ENCODE measurements at places on chromosomes 5 and 9.

DNA sequence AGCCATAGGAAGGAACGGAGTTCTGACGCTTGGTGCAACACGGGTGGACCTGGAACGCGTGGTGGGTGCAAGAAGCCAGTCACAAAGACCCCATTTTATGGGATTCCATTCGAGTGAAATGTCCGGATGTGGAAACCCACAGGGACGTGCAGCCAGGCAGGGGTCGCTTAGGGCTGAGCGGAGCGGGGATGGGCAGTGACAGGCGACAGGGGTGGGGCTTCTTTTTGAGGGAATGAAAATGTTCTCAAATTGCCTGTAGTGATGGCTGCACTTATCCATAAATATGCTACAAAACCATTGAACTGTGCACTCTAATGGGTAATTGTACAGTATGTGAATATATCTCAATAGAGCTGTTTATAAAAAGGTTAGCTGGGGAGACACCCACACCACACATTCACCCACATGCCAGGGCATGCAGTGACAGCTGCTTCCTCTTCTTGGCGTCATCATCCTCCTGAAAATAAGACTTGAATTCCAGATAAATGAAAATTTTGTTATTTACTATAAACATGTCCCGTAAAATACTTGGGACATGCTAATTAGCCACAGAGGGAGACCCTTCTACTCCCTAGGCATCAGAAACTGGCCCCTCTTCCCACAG lies 71.3 kb upstream of the OLFM1 start:
- DNase-seq = no peak

DNA sequence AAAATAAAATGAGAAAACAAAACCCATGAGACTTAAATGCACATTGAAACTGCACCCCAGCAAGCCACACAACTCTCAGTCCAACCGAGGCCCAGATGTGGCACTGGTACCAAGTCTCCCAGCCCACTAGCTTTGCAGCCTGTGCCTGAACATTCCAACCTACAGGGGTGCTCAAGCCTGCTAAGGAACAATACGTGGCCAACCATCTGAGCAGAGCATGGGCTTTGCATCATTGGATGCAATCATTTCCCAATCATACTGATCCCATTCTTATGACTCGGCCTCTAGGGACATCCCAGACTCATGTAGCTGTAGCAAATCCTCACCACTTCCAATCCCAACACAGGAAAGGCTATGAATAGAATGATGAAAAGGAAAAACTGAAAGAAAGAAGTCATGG lies 297.2 kb downstream of the SPOCK1 start:
- peak; percentile 92 for DNase-seq

- DNase-seq = peak; percentile 41
These were observed 180.3 kb downstream of the C9orf152 start for GRCh38 chr9:110027671-110028081.

DNA sequence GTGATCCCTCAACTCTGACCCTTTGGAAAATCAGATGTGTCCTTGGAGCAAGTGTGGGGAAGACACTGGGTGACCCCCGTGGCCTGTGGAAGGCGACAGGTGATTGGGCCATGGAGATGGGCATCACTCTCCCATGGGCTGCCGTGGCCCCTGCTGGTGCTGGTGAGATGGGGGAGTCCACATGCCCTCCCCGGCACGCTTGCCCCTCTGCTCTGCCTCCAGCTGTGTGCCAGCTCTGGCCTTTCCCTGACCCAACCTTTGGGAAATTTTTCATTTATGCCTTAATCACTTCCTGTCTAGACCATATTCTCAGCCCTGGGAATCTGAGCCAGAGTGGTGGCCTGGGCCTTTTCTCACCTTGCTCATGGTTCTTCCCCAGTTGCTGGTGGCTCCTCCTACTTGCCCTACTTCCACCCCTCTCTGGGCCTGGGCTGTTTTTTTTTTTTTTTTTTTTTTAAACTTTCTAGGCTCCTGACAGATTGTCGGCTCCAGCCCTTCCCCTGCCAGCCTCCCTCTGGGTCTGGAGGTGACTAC lies 56.6 kb downstream of the RGS3 start:
- no peak for DNase-seq

DNA sequence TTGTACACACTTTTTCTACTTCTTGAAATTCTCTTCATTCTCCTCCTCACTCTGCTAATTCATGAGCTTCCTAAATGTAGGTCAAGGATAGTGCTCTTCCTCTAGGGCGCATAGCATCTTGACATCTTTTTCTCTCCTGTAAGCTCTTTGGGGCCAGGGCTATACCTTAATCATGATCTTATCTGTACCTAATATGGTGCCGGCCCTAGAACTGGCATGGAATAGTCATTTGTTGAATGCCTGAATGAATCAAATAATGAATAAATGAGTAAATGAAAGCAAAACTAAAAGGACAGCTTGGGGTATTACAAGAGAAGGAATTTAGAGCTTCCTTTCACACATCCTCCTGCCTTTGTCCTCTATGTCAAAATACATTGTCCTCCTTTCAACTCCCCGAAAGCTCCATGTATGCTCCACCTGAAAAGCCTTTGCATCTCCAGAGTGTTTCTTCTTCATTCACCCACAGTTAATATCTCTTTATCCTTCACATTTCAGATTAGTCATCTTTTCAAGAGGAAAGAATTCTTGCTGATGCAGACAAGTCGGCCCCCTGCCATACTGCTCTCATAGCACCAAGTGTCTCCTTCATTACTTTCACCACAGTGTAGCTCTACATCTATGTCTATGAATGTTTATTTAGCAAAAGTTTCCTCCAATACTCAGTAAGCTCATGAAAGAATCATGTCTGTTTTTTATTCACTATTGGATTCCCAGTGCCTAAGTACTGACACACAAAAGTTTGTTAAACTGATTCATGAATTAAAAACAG lies 16.4 kb upstream of the PPP2R2B start:
- DNase-seq = no peak

GRCh38 chr5:53358794-53359193 lies 121.6 kb upstream of the FST start:
- DNase-seq = no peak

GRCh38 chr5:14768508-14769365 lies 102.8 kb downstream of the ANKH start:
- no peak for DNase-seq

GRCh38 chr9:73260506-73260905 lies 108.8 kb downstream of the ANXA1 start:
- no peak for DNase-seq

GRCh38 chr9:69898714-69899209 lies 78.1 kb downstream of the CFAP95 start:
- DNase-seq = peak; percentile 94

DNA sequence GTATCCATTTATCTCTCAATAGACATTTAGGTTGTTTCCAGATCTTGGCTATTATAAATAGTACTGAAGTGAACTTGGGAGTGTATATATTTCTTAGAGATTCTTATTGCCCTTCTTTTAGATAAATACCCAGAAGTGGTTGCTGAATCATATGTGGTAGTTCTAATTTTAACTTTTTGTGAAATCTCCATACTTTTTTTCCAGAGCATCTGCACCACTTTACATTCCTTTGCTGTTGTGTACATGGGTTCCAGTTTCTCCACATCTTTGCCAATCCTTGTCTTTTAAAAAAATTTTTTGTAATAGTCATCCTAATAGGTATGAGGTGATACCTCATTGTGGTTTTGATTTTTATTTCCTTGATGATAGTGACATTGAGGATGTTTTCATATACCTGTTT lies 303.7 kb downstream of the CCDC171 start:
- DNase-seq = peak; percentile 69

GRCh38 chr5:39760385-39761198 lies 335.8 kb upstream of the DAB2 start:
- DNase-seq = peak; percentile 99

DNA sequence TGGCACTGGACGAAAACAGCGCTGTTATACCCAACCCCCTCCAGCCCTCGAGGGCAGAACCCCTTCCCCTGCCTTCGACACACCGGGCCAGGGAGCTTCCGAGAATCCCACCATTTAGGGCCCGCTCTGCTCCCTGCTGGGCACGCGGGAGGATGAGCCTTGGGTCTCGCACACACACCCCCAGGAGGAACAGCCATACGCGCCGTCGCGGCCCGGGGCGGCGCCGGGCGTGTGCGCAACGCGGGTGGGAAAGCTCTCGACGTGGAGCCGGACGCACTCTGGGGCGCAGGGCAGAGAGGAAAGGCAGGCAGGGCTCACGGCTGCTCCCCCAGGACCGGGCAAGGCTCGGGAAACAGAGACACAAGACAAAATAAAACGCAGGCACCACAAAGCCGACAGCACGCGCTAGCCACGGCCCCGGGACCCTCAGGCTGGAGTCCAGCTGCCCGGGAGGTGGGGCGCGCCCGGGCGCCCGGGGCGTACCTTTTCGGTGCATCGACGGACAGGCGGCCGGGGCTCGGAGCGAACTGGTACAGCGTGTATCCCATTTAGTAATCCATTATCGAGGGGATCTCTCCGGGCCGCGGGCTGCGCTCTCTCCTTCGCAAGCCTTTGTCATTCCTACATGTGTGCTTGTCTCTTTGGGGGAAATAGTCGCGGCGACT lies 789 bp downstream of the SEMA6A start:
- peak; percentile 21 for DNase-seq

DNA sequence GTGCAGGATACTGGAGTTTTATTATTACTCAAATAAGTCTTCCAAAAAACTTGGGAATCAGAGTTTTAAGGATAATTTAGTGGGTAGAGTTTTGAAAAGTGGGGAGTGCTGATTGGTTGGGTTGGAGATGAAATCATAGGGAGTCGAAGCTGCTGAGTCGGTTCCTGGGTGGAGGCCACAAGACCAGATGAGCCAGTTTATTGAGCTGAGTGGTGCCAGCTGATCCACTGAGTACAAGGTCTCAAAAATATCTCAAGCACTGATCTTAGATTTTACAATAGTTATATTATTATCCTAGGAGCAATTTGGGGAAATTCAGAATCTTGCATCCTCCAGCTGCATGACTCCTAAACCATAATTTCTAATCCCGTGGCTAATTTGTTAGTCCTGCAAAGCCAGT lies 804.9 kb upstream of the SEMA6A start:
- no peak for DNase-seq

- DNase-seq = peak; percentile 7
These were observed 62.5 kb downstream of the GIN1 start for GRCh38 chr5:103057208-103058130.

- no peak for DNase-seq
These were observed 33.7 kb downstream of the FBXO10 start for GRCh38 chr9:37542488-37542887.

- no peak for DNase-seq
These were observed 327.0 kb upstream of the KLF4 start for GRCh38 chr9:107816561-107817021.

GRCh38 chr9:96646081-96646991 lies 8.8 kb downstream of the PRXL2C start:
- DNase-seq = peak; percentile 83

DNA sequence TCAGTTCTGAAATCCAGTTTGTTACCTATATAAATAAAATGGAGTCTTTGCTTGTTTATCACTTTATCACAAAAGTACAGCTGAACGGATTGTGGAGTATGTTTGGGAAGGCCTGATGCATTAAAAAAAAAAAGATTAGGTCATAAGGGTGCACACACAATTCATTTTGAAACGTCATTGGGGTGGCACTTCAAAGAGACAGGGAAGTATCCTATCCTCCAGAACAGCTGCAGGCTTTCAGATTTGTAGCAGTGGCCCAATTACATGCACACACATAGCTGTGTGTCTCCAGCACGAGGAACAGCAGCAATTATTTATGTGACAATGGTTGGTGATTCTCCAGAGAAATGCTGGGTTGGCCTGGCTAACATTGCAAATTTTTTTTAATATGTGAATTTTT lies 46.8 kb upstream of the FER start:
- DNase-seq = no peak

DNA sequence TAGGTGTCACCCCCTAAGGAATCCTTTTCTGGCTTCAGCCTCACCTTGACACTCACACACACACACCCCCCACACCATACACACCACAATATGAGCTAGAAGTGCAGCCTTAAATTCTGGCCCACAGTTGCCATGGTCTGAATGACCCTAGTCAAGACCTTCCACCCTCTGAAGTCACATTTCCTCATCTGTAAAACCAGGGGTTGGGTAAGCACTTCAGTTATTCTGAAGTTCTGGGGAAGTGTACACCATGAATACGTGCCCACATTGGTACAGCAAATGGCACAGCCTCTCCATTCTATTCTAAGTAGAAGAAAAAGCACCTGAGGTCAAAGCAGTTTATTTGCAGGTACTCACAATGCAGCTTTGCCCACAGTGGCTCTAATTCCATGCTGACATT lies 372.8 kb upstream of the KLF4 start:
- DNase-seq = no peak

- no peak for DNase-seq
These were observed 370.0 kb downstream of the ZSWIM6 start for GRCh38 chr5:61701877-61702602.

GRCh38 chr5:69432412-69433206 lies 17.7 kb downstream of the MARVELD2 start:
- DNase-seq = no peak

- peak; percentile 94 for DNase-seq
These were observed 38.1 kb downstream of the MRPS27 start for GRCh38 chr5:72281764-72282499.

GRCh38 chr5:52051759-52052158 lies 668.5 kb downstream of the ISL1 start:
- DNase-seq = no peak

GRCh38 chr5:122816756-122817155 lies 28.7 kb upstream of the SNX24 start:
- no peak for DNase-seq

GRCh38 chr5:7850395-7851239 lies at the start of gene CFAP90:
TSS of gene CFAP90 (minus strand) at chr5:7851133. CDS start at chr5:7851021, 112 bp downstream.
- peak; percentile 35 for DNase-seq

DNA sequence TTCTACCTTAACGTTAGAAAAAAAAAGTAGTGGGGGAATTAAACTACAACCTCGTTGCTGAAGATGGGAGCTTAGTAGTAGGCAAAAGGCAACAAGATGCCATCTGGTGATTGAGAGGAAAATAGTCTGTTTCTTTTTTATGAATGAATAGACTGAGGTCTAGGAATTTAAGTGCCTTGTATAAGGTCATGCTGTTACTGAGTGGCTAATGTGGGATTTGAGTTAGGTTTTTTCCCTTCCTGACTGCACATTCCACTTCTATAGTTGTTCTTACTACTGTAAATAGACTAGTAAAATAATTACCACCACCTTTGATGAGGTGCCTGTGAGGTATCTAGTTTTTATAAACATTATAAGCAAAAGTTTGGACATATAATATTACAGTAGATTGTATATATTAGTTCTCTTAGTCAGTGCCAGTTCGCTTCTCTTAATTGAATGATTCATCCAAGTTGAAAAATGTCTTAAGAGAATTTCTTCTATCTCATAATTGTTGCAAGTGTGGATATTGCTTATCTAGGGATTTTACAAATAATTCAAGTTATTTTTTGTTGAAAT lies 19.1 kb downstream of the FSD1L start:
- DNase-seq = peak; percentile 35

All from fibroblast of skin of right quadriceps (primary cell).